CD4-positive, alpha-beta T cell treated with Interleukin-17A for 1 hour (primary cell): ENCODE measurements at places on chromosomes 4 and X.

DNA sequence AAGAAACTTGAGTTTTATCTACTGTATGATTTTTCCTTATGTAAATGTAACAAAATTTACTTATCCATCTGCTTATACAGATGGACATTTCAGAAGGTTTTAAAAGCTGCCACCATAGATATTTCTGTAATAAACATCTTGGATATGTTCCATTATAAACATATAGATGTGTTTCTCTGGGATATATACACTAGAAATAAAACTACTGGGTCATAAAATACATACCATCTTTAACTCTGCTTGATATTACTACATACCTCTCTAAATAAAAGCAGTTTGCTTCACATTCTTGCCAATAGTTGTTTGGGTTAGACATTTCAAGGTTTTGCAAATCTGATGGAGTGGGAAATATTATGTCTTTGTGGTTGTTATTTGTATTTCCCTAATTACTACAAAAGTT, 220.6 kb downstream of the FBXO8 start:
- no peak for DNase-seq

DNA sequence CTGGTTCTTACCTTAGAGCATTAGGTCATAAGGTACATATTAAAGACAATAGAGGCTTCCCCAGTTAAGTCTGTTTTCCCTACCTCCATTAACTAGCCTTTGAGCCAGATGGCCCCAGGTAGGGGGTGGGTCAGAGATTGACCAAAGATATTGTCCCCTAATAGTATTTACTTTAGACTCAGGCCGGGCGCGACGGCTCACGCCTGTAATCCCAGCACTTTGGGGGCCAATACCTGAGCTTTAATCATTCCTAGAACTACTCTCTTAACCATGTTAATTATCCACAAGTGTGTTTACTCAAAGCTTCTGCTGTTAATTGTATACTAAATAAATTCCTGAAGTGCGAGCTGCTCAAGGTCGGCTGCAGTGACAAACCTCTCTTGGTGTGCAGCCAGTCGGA, 28.0 kb upstream of the AMBN start:
- DNase-seq: no peak

DNA sequence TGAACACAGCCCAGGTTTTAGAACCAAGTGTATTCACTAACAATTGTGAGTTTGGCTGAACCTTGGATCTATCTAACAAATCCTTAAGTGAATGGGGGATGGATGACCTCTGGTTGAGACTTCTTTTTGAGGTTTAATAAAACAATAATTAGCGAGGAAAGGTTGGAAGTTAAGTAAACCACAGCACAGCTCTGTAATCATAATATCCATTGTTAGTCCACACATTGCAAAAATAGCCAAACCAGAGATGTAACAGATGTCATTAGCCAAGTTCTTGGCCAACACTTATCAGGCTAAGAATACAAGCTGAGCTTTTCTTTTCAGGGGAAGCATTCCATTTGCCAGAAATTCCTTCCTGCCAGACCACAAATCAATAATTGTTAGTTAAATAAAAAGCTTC, 59.1 kb downstream of the FREM3 start:
- no peak for DNase-seq

GRCh38 chrX:101287402-101287801, 3.7 kb downstream of the TAF7L start:
- DNase-seq: peak; percentile 41

DNA sequence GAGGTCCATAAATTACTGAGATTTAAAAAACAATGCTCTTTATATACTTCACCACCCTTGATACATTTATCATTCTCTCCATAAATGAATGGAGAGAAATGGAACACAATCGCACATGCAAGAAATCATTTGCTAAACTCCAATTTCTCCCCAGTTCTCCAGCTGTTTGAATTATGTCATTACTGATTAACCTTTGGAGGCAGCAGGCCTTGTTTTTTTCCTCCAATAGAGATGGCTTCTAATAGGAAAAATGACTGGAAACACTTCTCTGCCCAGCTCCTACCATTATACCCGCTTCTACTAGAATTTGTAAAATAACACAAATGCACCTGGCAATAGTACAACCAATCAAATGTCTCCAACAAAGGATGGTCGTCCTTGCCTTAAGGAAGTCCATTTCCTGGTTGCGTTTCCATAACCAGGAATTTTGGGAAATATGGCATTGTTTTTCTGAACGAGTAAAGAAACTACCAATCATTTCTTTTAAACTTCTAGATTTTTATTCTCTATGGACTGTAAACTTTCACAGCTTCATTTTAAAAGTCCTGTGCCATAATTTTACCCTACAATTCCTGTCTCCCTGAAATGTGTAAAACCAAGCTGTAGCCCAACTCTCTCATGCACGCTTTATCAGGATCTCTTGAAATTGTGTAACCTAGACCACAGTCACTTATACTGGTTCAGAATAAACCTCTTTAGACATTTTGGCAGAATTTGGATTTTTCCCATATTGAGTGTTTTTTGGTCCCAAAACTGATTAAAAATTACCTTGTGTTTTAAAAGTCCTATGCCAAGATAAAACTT, 60.1 kb downstream of the APBB2 start:
- DNase-seq: no peak

GRCh38 chrX:39846460-39846859, 251.3 kb downstream of the BCOR start:
- DNase-seq: no peak

- DNase-seq: no peak
Measured at GRCh38 chr4:159232465-159233106, 129.7 kb downstream of the RAPGEF2 start.

GRCh38 chrX:31265383-31265782, 193.5 kb upstream of the FTHL17 start:
- DNase-seq: no peak
